Effector memory CD8-positive, alpha-beta T cell (primary cell): ENCODE measurements at places on chromosomes 3 and 15.
A peak's percentile ranks its signal among the peaks of the same experiment; 100 is the strongest.

- H3K36me3 ChIP-seq = no peaks in the 10 kb centered on the region
- no peak overlapping the region for H3K27ac ChIP-seq
- no peak for DNase-seq
Observed at GRCh38 chr3:45566196-45566595, 28.4 kb upstream of the LIMD1 start.

GRCh38 chr3:194871864-194872668 is 186.4 kb downstream of the FAM43A start:
- no peaks in the 10 kb centered on the region for H3K4me1 ChIP-seq
- H3K36me3 ChIP-seq = peaks cover 6% of the 10 kb centered on the region
- H3K27ac ChIP-seq = no peak overlapping the region
- H3K27me3 ChIP-seq = peaks cover 37% of the 10 kb centered on the region
- no peak overlapping the region for H3K4me3 ChIP-seq
- no peak for DNase-seq

DNA sequence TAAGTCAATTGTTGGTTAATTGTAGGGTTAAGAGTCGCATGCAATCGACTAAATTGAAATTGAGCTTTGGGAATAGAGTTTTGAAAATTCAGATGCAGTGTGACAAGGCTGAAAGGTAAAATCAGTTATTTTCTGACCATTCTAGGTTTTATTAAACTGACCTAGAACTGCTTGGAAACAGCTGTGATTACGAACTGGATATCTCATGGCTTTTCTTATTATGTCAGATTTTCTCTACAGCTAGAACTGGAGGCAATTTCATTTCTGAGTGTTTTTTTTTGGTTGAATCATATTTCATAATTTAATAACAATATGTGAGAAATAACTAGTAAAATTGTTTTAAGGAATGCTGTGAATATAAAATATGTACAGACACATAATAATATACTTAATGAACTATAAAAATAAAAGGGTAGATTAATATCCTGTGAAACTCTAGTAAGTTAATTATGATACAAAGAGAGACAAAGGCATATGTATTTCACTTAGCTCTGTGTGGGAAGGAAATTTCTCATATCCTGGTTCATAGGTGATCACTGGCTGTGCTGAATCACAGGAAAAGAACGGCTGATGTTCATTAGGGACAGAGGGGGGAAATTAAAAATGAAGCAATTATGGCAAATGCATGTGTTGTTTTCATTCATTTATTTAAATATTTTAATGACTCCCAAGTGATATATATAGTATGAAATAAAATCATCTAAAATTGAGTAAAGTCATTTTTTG is 403.2 kb downstream of the ZIC1 start:
- no peak overlapping the region for H3K27ac ChIP-seq
- no peak overlapping the region for H3K4me3 ChIP-seq
- H3K27me3 ChIP-seq = no peaks in the 10 kb centered on the region
- no peaks in the 10 kb centered on the region for H3K36me3 ChIP-seq

- no peak overlapping the region for H3K4me3 ChIP-seq
- no peak for DNase-seq
- H3K27ac ChIP-seq = peak overlapping the region; percentile 60
- H3K27me3 ChIP-seq = no peaks in the 10 kb centered on the region
- H3K36me3 ChIP-seq = no peaks in the 10 kb centered on the region
Observed at GRCh38 chr15:90845201-90845949, 23.0 kb upstream of the FURIN start.

DNA sequence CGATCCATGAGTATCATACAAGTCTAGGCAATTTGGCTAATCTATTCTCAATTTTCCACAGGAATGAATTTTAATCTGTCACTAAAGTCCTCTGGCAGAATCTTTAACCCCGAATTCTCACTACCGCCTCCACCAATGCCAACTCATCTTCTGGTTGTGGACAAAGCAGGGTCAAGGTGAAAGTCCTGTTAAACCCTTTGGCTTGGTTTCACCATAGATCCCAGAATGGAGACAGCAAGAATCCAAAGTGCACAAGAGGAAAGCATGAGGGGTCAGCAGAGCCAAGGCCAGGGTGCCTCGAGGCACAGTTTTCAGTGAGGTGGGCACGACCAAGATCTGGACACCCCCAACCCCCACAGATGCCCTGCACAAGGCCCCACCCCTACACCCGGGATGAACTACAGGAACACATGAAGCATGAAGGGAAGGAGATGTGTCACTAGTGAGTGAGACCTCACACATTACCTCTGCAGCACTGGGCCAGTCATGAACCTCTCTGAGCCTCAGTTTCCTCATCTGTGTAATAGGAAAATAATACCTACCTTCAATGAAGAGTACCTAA is 466.2 kb downstream of the EPHB1 start:
- no peaks in the 10 kb centered on the region for H3K36me3 ChIP-seq
- DNase-seq = no peak
- no peaks in the 10 kb centered on the region for H3K27me3 ChIP-seq
- H3K4me3 ChIP-seq = no peak overlapping the region
- no peak overlapping the region for H3K27ac ChIP-seq
- H3K4me1 ChIP-seq = no peaks in the 10 kb centered on the region

GRCh38 chr3:150725548-150725947 is 21.8 kb upstream of the ERICH6 start:
- H3K4me3 ChIP-seq = no peak overlapping the region
- peaks cover 3% of the 10 kb centered on the region for H3K36me3 ChIP-seq
- H3K27me3 ChIP-seq = no peaks in the 10 kb centered on the region

DNA sequence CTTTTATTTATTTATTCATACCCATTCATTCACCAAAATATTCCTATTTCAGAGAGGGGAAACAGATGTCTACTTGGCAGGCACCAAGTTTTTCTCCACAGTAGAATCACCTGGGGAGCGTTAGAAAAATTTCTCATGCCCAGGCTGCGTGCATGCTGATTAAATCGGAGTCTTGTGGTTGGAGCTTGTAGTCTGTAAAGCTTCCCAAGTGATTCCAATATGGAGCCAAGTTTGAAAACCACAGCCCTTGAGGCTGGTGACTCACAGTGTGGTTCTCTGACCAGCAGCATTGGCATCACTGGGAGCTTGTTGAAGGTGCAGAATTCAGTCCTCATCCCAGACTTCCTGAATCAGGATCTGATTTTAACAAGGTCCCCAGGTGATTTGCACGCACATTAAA is 49.7 kb downstream of the PDHB start:
- peaks cover 9% of the 10 kb centered on the region for H3K36me3 ChIP-seq
- H3K4me3 ChIP-seq = no peak overlapping the region
- no peak for DNase-seq
- H3K27me3 ChIP-seq = no peaks in the 10 kb centered on the region
- H3K4me1 ChIP-seq = peaks cover 7% of the 10 kb centered on the region

- H3K27me3 ChIP-seq = no peaks in the 10 kb centered on the region
- H3K27ac ChIP-seq = no peak overlapping the region
- H3K4me1 ChIP-seq = no peaks in the 10 kb centered on the region
- DNase-seq = peak; percentile 14
- no peaks in the 10 kb centered on the region for H3K36me3 ChIP-seq
Observed at GRCh38 chr15:77107531-77108355, 36.8 kb upstream of the TSPAN3 start.

DNA sequence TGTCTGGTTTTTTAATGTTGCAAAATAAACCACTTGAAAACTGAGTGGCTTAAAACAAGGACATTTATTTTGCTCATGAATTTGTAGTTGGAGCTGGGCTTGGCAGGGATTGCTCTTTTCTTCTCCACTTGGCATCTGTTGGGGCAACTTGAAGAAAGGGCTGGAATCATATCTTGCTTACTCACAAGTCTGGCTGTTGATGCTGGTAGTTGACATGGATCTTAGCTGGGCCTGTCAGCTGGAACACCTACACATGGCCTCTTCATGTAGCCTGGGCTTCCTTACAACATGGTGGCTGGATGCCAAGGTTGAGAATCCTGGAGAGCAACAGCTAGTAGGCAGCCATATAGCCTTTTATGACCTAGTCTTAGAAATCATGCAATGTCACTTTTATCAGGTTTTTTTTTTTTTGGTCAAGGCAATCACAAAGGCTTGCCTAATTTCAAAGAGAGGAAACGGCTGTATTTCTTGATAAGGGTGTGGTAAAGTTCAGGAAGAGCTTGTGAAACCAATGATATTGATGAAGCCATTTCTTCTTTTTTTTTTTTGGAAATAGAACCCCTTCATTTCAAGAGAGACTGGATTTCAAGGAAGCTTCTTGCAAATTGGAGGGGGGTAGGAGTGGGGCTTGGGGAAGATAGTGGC is 262.1 kb downstream of the IL20RB start:
- H3K4me1 ChIP-seq = no peaks in the 10 kb centered on the region
- H3K27me3 ChIP-seq = no peaks in the 10 kb centered on the region
- H3K4me3 ChIP-seq = no peak overlapping the region
